ENCODE measurements at places on chromosomes 4 and X.

- DNase-seq, result no peak
These were observed 25.4 kb upstream of the METAP1 start for GRCh38 chr4:98969878-98970785.

DNA sequence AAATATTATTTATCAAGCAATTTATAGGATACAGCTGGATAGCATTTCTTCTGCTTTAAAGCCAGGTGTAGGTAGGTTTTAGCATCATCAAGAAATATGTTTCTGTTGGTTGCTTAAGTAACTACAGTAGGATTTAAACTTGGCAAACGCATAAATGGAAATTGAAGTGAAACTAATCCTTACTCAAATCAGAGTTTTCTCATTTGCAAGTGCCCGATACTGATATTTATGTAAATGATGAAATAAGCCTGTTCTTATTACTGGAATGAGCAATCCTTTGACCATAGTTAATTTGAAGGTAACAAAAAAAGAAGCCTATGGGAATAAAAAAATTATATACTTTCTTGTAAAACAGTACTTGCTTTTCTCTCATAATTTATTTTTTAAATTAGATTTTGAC is 23.2 kb upstream of the PIGA start:
- no peak for DNase-seq

- DNase-seq, result no peak
These were observed at the start of gene AMER1 for GRCh38 chrX:64205441-64205734. TSS of gene AMER1 (minus strand) at chrX:64205708. CDS start at chrX:64193286, 12,422 bp downstream.

- no peak for DNase-seq
These were observed 158.4 kb downstream of the PDHA2 start for GRCh38 chr4:95998311-95998710.

Data from NCI-H2227 treated with DMSO at 0.1 percent for 48 hours (cell line).